Activated T-cell treated with anti-CD3 and anti-CD28 coated beads for 1 hour (primary cell): ENCODE measurements at places on chromosomes 13 and 19.
A peak's percentile ranks its signal among the peaks of the same experiment; 100 is the strongest.

DNA sequence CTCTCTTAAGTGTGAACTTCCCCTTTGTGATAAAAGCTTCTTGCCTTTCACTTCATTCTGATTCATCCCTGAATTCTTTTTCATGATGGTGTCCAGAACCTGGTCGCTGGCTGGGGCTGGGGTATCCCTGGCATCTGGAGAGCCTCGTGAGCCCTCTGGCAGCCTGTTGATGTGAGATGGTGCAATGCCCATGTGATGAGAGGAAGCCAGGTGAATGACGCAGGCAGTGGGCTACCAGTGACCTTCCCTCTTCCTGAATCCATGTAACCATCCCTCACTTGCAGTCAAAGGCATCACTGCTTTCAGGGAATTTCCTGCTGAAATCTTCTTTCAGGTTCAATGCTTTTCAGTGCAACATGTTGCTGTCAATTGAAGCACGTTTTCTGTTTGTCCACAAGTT lies 158.6 kb upstream of the SLC10A2 start:
- DNase-seq, result no peak

- no peak for DNase-seq
Measured at GRCh38 chr19:28705008-28705407, 507.9 kb downstream of the UQCRFS1 start.

DNA sequence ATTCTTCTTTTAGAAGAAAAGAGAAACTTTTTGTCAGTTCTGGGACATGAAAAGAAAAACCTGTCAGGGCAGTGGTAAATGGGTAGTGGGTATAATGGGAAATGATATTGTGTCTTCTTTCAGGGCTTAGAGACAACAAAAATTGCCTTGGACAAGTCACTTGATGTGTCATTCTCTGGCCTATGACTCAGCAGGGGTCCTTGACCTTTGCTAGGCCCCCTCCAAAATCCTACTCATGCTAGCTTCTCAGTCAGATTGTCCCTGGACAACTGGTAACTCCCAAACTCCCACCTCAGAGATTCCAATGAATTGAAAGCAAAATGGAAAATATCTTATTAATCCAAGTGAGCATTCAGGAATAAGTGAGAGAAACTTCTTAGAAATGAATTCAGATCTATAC lies 258.8 kb upstream of the SPRY2 start:
- no peak for DNase-seq

GRCh38 chr19:16428372-16429036 lies 43.3 kb downstream of the EPS15L1 start:
- DNase-seq, result no peak

DNA sequence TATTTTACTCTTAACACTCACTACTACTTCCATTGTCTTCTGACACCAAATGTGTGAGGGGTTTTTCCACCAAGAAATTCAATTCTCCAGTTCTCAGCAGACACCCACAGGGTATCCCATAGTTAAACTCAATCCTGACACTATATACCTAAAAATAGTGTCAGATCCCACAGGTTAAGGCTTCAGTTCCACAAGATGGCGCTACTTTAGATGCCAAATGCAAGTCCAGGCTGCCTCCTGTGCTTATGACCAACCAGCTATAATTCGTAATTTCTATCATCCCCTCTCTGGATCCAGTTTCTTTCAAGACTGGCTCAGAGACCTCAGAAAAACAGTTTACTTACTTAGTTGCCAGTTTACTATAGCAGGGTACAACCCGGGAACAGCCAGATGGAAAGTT lies 1146.2 kb upstream of the SPRY2 start:
- no peak for DNase-seq

DNA sequence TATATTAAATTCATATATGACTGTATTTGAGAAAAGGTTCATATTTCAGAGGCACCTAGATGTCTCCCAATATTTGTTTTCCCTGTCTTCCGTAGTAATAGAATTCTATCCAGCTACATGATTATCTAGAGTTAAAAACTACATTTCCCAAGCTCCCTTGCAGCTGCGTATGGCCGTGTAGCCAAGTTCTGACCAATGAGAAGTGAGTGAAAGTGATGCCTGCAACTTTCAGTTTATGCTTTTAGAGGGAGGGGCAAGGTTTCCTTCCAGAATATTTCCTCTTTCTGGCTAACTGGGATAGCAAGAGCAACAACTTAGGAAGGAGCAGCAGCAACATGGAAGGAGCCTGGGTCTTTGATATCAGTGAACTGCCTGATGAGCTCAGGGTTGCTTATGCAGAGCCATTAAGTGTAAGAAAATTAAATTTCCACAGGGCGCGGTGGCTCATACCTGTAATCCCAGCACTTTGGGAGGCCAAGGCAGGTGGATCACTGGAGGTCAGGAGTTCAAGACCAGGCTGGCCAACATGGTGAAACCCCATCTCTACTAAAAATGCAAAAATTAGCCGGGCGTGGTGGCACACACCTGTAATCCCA lies 23.2 kb upstream of the CYP2A13 start:
- no peak for DNase-seq

GRCh38 chr19:3057275-3057714 lies 5.0 kb downstream of the TLE5 start:
- DNase-seq, result no peak

GRCh38 chr19:3981736-3982681 lies 3.3 kb downstream of the EEF2 start:
- no peak for DNase-seq

DNA sequence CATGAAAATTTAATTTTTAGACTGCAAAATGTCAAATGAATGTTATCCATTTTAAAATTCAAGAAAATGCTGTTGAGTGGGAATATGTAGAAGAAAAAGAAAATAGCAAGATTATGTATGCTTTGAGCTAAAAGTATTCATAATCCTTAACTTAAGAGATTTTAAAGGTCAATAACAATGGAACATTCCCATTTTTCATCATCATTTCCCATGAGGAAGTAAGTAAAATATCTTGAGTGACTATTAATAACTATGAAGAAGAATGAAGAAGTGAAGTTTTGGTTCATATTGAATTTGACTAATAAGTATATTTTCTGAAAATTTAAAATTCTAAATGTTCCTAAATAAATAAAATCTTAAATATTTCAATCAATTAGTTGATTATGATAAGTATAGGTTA lies 273.4 kb downstream of the DACH1 start:
- no peak for DNase-seq

DNA sequence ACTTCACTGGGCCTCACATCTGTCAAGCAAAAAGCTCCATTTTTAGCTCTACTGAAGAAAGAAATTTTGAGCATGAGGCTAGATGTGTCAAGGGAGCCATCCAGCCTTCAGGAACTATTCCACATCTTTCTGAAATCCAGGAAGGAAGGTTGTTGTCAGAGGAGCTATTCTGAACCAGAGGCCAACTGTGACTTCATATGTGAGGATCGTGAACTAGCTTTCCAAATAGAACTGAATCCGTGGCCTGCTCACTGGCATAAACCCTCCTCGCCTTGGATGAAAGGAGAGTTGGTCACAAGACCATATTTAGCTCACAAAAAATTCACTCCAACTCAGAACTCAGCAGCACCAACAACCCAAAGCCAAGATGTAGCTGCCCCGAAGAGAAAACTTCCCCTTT lies 195.8 kb downstream of the FOXO1 start:
- DNase-seq, result no peak

DNA sequence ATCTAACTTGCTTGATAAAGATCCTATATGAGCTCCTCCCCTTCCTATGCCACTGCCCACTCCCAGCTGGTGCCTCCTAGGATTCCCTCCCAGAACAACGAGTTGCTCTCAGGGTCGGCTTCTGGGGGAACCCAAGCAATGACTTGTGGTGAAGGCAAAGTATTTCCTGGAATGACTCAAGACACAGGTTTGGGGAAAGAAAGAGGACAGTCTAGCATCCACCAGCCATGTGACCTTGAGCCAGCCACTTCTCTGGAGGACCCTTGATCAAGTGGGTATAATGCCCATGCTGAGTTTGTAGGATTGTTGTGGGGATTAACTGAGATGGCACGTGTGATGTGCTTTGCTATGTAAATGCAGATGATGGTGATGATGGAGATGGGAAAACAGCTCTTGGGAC lies 33.0 kb downstream of the MBD3L2B start:
- DNase-seq, result no peak

DNA sequence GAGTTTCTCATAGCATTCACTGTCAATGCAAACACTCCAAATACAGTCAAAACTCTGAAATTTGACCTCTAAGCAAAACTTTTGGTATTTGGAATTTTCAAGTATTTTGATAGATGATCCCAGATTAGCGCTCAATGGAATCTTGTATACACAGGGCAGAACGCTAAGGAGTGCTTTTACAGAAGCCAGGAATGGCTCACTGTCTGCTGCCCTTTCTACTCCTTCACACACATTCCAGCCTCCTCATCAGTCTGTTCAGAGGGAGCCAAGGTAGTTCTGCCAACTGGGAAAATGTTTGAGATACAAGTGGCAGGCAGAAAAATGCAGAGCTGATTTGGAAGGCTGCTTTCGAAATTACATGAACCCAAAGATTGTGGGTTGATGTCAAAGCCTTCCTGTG lies 4.4 kb upstream of the STARD13 start:
- no peak for DNase-seq

- DNase-seq, result no peak
Measured at GRCh38 chr13:39099231-39099630, 61.0 kb downstream of the NHLRC3 start.

GRCh38 chr13:44240611-44241145 lies 132.9 kb upstream of the SERP2 start:
- DNase-seq, result no peak

- no peak for DNase-seq
Measured at GRCh38 chr19:45346449-45346848, 5.9 kb downstream of the KLC3 start.

DNA sequence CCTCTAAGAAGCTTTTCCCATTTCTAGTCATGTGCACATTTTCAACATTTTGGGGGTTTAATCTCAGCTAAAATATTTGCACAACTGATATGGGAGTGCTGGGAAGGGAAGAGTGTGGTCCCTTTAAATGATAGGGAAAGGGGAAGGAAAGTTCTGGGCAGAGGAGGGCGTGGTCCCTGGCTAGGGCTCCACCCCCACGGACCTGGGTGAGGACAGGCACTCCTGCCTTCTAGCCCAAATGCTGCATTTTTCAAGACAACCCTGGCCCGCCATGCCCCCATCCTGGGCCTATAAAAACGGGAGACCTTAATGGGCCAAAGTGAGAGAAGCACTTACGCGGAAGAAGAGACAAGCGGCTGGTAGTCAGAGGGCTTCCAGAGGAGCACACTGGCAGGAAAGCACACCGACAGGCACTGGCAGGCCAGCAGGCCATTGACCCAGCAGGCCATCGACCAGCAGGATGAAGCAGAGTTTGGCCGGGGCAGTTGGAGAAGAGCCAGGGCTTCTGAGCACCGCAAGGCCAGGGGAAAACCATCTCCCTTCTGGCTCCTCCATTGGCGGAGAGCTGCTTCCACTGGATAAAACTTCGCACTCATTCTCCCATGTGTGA lies 266.7 kb downstream of the SPRY2 start:
- DNase-seq, result no peak

DNA sequence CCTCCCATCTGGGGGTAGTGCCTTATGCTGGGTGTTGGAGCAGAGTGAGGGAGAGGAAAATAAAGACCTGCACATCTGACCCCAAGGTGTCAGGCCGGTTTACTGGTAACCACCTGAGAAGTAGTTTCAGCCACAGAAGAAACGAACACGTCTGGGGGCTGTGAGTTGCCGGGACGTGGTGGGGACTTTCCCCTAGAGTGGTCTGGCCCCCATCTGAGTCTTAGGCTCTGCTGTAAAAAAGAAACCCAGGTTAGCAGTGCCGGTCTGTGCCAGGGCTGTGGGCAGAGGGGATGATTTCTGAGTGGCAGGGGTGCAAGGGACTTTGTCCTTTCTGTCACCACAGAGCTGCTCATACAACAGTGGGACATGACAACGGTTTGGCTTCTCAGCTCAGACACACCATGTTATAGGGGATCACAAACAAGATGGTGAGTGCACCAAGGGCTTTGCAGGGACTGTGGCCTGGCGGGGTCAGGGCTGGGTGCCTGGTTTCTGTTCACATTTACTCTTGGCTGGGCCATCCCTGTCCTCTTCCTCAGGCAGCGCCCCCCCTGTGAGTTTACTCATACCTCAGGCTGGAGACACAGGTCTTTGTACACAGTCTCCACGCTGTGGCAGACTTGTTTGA lies 9.0 kb downstream of the GCDH start:
- DNase-seq, result no peak

GRCh38 chr13:63409791-63410351 lies 1994.2 kb upstream of the PCDH20 start:
- no peak for DNase-seq

- no peak for DNase-seq
Measured at GRCh38 chr13:42119875-42120274, 71.4 kb downstream of the DGKH start.

- DNase-seq, result no peak
Measured at GRCh38 chr19:47100290-47100689, 13.3 kb downstream of the ZC3H4 start.

GRCh38 chr19:18205200-18205892 lies 1.5 kb upstream of the RAB3A start:
- peak; percentile 54 for DNase-seq

DNA sequence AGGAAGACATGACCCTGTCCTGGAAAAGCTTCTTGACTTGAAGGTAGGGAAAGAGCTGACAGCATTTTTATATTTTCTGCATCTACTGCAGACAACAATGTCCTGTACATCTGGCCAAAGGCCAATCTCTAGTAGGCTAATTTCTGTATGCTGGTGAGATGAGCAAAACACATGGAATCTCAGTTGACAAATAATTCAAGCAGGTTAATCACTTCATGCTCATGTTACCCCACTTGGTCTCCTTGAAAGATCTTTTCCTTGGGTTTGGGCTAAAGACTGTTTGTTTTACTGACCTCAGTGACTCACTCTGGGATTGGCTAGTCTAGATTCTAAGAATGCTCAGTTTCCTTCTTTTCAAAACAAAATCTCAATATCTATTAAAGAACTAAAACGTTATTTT lies 298.8 kb downstream of the LMO7 start:
- DNase-seq, result no peak

DNA sequence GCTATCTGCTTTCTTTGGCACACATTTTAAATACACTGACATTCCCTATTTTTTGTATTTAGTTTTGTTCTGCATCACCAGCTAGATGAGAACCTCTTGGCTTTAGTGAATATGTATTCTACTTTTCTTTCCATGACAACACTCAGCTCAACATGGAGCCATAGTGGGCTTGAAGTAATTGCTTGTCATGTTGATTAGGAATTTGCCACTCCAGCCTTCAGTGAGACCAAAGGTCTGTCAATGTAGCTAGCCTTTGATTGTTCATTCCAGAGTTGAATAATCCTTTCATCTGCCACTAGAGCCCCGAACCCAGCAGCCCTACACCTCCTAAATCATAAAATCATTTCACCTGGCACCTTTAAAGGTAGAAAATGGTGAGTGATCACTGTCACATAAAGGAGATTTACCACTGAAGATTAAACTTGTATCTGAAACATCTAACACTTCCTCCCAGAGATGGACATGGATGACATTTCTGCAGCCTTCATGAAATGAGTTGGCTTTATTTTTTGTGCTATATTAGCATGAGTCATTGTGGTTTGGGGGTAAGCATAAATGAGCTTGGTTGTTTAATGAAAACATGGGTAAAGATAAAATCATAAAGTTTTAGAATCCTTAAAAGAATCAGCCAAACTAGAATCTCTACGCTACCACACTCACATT lies 29.2 kb upstream of the GARRE1 start:
- no peak for DNase-seq

GRCh38 chr13:27442797-27443196 lies 7.6 kb downstream of the MTIF3 start:
- DNase-seq, result no peak
